ENCODE measurements at places on chromosomes 4 and X.

DNA sequence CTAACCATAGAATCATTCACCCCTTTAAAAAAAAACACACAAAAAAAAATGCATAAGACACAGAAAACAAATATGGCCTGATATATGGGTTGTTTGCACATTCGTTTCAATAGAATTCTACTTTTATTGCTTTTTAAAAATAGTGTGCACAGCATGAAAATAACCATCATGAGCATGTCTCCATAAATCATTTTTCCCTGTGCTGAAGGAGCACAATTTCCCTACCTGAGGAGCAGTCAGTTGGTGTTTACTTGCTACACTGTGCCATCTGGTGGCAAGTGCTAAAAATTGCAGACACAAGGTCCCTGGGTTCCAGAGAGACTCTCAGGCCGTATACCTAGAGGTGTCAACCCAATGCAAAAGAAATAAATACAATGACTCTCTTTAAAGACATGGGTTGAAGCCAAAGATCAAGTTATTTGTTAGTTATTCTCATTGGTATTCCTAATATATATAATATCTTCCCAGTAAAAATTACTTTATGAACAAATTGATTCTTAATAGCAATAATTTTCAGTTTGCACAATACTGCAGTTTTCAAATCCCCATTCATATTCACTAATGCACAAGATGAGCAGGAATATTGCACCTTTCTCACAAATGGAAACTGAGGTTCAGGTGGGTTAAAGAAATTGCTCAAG, 551.4 kb downstream of the IQCM start:
- DNase-seq, result no peak

DNA sequence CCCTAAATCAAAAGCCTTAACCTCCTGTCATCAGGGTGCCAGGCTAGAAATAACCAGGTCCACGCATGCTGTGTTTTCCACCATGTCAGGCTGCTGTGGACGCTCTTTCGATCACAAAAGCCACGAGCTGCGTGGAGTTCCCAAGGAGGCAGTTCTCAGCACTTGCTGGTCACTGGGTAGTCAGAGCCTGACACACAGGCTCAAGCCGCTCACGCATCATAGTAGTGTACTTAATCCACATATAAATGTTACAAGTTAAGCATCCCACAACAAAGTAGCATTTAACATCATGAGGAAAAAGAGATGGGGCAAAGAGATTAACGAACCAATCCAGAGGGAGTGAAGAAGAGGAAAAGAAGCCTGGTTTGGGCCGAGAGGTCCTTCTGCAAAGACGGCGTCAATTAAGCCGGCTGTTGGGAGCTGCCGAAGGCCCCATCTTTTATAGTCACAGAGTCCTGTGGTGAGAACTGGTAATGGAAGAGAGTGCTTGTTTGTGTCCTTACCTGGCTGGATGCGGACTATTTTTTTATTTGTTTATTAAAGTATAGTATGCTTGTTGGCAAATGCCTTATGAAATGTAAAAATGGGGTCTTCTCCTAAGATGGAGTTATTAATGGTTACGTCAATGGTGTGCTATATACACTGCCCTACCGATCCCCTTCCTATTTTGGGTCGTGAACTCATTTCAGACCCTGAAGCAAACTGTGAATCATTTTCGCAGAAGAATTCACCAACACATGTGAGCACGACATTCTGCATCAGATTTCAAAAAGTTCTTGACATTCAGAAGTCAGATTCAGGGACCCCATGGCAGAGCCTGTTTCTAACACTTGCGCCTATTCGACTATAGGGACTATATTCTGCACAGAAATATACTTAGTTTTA, 675 bp downstream of the PRIMPOL start:
- DNase-seq, result no peak

DNA sequence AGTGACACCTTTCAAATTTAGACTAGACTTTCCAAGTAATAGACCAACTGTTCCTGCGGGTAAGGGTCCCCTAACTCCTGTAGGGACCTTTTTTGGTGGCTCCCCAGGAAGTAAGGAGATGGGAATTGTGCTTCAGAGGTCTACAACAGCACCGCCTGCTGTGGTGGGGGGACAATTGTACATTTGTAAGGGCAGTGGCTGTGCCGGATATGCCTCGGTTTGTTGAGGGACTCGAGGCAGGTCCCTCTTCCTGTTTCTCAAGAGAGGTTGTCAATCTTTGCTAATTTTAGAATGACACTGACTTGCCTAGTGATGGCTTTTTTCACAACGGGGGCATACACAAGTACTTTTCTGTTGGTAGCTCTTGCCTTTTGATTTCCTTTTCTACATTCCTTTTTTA, 15.5 kb upstream of the HSD17B11 start:
- DNase-seq, result no peak

- no peak for DNase-seq
These were observed 12.4 kb upstream of the NKX1-1 start for GRCh38 chr4:1418494-1419285.

DNA sequence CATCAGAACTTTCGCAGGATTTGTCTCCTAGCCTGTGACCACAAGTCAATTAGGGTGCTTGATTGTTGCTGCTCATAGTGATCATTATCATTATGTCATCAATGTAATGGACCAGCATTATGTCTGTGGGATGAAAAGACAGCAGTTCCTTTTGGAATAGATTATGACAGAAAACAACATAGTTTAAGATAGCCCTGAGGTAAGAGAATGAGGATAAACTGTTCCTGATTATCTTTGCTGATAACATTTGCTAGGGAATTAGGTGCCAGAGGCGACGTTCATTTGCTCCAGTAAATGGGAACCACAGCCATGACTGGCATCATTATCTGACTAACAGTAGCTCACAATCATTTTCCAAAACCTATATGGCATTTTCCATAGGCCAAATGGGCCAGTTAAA, 12.7 kb upstream of the THOC2 start:
- no peak for DNase-seq

DNA sequence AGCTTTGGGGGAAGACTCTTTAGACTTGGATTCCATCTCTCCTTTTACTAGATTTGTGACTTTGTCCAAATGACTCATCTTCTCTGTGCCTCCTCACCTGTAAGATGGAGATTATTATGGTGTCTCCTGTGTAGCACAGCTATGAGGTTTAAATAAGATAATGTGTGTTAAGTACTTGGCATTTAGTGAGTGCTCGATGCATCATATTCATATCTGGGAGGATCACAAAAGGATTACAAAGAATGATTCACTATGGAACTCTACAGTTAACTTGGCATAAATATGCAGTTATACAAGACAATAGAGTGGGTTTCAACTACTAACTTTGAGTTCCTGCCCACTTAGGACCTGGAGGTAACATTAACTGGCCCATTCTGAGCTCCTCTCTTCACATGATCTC, 2.3 kb downstream of the GBA3 start:
- no peak for DNase-seq

DNA sequence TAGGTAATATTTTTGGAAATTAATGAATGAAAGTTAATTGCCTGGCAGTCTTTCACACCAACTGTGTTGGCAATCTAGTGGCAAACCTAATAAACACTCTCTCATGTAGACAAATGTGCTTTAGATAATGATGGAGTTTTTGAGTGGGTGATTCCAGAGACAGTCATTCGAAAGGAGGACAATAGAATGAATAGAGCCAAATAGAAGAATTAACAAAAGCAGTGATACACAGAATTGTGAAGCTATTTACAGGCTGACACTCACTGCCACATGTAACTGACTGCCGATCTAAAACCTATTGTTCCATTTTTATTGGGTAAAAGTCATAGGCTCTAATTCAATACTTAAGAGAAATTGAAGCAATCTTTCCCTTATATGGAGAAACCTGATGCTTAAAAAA, 338.5 kb downstream of the PCDH7 start:
- no peak for DNase-seq

All from CD4-positive, alpha-beta T cell treated with Interleukin-15 for 4 hours (primary cell).